ENCODE measurements at places on chromosomes 16 and 17. TPM values are rescaled to one million over a fixed set of nuclear protein-coding genes. Genes with fewer than 3 reads are reported as not detected.

DNA sequence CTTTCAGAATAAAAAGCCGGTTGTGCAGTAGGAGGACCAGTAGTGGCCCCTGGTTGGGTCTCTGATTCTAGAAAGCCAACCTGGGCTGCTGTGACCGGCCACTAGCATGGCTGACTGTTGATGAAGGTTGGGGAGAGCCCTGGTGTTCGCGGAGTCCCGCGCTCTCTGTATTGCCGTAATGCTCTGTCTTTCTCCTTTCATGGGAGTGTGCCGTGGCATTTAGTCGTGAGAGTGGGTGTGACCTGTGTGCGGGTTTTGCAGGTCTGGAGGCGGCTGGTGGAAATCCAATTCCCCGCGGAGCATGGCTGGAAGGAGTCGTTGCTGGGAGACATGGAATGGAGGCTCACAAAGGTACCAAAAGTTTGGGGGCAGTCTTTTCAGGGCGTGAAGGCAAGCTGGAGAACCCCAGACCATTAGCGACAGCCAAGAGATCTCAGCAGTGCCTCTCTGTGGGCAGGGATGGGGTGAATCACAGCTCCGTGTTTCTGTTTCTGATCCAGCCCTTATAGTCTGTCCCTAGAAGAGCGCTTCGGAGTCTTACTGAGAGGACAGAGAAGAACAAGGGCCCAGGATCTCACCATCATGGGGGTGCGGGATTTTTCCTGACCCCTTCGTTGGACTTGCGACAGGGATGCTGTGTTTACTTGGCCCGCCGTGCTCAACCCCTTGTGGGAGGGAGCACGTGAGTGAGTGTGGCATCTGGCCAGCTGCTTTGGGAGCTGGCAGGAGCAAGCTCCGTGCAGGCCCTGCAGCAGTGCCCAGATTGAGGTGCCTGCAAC, 56.5 kb downstream of the RNF213 start:
- H3K4me1 ChIP-seq: no peaks in the 10 kb centered on the region
- H3K4me3 ChIP-seq: no peak overlapping the region
- no peak overlapping the region for H3K27ac ChIP-seq
- H3K36me3 ChIP-seq: peaks cover 73% of the 10 kb centered on the region
- DNase-seq: peak; percentile 65

GRCh38 chr17:55588446-55589242, 77.4 kb upstream of the SMIM36 start:
- H3K36me3 ChIP-seq: no peaks in the 10 kb centered on the region
- no peak overlapping the region for H3K4me3 ChIP-seq
- no peaks in the 10 kb centered on the region for H3K4me1 ChIP-seq
- H3K27me3 ChIP-seq: no peaks in the 10 kb centered on the region
- no peak for DNase-seq
- no peak overlapping the region for H3K27ac ChIP-seq

DNA sequence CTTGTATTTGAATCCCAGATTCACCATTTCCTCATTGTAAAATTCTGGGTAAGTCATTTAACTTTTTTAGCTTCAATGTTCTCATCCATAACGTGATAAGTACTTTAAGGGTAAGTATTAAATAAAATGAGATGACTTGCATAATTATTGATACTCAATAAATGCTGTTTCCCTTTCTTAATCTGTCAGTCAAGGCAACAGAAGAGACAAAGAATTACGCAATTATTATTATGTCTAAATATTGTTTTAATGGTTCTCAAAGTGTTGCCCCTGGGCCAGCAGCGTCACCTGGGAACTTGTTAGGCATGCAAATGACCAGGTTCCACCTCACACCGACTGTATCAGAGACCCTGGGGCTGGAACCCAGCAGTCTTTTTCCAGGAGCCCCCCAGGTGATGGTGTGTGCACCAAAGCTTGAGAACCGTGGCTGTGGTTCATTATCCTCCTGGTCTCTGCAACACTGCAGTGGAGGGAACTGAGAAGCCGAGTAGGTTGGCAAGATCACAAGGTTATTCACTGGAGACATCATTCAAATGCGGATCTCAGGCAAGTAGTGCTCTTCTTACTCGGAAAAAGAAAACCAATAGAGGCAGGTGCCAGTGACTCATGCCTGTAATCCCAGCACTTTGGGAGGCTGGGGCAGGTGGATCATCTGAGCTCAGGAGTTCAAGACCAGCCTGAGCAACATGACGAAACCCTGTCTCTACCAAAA, 43.5 kb downstream of the LYRM9 start:
- H3K4me1 ChIP-seq: no peaks in the 10 kb centered on the region
- H3K27me3 ChIP-seq: no peaks in the 10 kb centered on the region

DNA sequence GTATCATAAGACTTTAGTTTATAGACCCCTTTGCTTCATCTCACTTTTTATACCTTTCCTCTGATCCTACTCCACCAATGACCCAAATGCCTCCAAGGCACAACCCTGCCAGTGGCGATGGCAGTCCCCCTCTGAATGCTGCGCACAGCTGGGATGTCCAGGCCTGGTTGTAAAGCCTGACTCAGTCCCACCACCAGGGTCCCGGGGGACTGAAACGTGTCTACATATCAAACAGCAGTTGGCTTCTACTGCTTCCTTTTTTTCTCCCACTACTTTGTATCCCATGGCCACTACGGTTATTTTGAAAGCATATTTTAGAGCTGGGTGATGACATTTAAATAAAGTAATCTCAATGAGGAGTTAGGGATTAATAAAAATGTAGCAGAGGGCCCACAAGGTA, 329.8 kb upstream of the PSMD7 start:
- no peaks in the 10 kb centered on the region for H3K4me1 ChIP-seq
- no peak overlapping the region for H3K27ac ChIP-seq
- H3K4me3 ChIP-seq: no peak overlapping the region
- no peak for DNase-seq
- no peaks in the 10 kb centered on the region for H3K36me3 ChIP-seq

DNA sequence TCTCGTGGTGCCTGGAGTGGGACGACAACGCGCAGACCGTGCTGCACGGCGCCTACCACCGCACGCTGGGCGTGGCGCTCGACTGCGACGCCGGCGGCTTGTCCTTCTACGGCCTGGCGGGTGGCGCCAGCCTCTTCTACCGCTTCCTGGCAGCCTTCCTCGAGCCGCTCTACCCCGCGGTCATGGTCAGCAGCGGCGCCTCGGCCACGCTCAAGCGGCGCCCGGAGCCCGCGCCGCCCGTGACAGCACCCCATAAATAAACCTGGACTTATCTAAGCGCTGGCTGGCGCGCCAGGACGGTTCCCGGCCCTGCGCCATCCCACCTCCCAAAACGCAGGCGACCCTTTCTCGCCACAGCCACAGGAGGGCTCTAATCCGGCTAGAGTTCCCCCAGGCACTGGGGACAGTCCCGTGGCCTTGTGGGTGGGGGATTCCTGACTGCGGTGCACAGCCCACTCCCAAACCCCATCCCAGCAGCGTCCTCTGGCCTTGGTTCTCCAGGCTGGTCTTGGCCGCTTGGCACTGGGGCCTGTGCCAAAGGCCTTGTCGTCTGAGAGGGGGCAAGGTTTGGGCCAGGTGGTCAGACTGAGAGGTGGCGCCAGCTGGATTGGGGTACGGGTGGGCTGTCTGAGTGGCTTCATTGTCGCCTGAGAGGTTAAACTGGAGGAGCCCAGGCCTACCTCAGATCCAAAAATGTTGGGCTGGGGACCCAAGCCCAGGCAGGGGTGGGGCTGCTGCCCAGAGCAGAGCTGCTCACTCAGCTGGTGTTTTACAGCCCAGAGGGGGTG, 10.1 kb upstream of the SLC16A5 start:
- H3K27ac ChIP-seq: peak overlapping the region; percentile 93
- peak overlapping the region; percentile 52 for H3K4me3 ChIP-seq
- DNase-seq: peak; percentile 84
- H3K36me3 ChIP-seq: no peaks in the 10 kb centered on the region
- H3K4me1 ChIP-seq: peaks cover 39% of the 10 kb centered on the region

DNA sequence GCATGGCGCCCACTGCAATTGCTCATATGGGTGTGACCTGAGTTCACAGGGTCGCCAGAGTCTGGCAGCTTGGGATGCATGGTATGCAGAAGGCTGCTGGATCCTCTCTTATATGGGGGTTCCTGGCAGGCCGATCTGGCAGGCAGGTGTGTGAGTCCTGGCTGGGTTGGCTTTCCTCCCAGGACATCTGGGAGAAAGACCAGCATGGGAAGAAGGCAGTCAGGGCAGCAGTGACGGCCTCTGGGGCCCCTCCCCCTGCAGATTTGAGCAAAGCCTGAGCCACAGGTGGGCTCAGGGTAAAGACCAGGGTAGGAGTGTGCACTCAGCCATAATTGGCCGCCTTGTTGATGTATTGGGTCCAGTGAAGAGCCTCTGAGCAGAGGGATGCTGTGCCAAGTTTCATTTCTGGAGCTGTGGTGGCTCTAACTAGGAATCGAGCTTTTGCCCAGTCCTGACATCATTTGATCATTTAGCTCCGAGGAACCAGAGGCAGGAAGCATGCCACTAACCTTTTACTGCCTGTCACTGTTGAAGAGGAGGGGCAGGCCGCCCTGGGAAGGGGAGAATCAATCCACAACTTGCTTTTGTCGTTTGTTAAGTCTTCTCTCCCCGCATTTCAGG, 174.3 kb downstream of the CCDC182 start:
- no peaks in the 10 kb centered on the region for H3K36me3 ChIP-seq
- H3K27ac ChIP-seq: peak overlapping the region; percentile 59
- H3K4me1 ChIP-seq: peaks cover 32% of the 10 kb centered on the region
- H3K4me3 ChIP-seq: no peak overlapping the region
- no peak for DNase-seq

GRCh38 chr17:29593591-29594518, 923 bp downstream of the ANKRD13B start:
- peak overlapping the region; percentile 56 for H3K27ac ChIP-seq
- H3K36me3 ChIP-seq: no peaks in the 10 kb centered on the region
- peaks cover 60% of the 10 kb centered on the region for H3K4me1 ChIP-seq
- no peaks in the 10 kb centered on the region for H3K27me3 ChIP-seq

DNA sequence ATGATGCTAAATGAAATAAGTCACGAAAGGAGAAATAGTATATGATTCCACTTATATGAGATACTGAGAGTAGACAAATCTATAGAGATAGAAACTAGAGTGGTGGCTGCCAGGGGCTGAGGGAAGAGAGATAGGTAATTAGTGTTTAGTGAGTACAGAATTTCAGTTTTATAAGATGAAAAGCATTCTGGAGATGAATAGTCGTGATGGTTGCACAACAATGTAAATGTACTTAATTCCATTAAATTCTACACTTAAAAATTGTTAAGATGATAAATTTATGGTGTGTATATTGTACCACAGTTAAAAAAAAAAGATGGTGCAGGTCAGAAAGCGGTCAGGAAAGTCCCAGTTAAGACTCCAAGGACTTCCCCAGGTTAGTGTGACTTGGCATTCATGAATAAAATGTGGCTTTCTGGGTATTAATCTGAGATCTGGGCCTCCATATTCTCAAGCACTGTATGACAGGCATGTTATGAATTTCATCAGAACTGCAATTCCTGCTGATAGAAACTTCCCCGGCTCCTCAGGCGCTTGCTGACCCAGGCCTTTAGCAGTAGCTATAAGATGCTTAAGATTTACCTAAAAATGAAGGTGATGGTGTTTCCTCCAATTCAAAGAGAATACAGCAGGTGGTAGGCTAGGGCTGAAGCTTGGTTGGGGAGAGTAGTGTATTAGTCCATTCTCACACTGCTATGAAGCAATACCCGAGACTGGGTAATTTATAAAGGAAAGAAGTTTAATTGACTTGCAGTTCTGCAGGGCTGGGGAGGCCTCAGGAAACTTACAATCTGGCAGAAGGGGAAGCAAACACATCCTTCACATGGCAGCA, 115.3 kb upstream of the SOX9 start:
- H3K27ac ChIP-seq: no peak overlapping the region
- H3K4me3 ChIP-seq: no peak overlapping the region
- no peaks in the 10 kb centered on the region for H3K4me1 ChIP-seq

DNA sequence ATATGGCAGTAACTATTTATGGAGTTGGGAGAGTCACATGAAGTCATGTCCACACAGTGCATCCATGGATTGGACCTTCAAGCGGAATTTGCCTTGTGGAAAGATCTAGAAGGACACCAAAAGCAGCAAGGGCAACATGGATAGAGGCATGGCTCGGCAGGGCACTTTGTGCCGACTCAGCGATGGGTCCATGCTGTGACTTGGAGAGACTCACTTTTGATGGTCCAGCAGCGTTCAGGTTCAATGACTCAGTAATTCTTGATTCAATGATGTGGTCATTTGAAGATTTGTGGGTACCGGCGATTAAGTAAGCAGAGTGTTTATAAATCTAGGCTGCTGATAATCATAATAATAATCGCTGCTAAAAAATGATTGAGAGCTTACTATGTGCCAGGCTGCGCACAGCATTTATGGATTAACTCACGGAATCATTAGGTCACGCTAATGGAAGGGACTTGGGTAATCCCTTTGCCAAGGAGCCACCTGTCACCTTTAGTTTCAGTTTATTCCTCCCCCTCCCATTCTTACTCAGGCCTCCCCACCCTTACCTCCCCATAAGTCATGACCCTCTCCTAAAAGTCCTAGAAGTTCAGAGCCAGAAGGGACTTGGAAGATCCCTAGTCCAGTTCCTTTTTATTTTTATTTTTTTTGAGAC, 127.5 kb upstream of the CRHR1 start:
- H3K27me3 ChIP-seq: no peaks in the 10 kb centered on the region
- no peak overlapping the region for H3K27ac ChIP-seq
- no peak for DNase-seq
- no peak overlapping the region for H3K4me3 ChIP-seq
- H3K4me1 ChIP-seq: no peaks in the 10 kb centered on the region

GRCh38 chr17:8152112-8152775, at the start of gene PER1:
Gene PER1, minus strand, starts transcription at chr17:8152404. Its CDS starts 1,698 bp downstream, at chr17:8150706.
- peaks cover 56% of the 10 kb centered on the region for H3K4me1 ChIP-seq
- no peaks in the 10 kb centered on the region for H3K27me3 ChIP-seq
- peaks cover 37% of the 10 kb centered on the region for H3K36me3 ChIP-seq
- H3K4me3 ChIP-seq: peak within 1 kb of the TSS; percentile 60
- peak within 1 kb of the TSS; percentile 98 for H3K27ac ChIP-seq
- DNase-seq: peak; percentile 99

DNA sequence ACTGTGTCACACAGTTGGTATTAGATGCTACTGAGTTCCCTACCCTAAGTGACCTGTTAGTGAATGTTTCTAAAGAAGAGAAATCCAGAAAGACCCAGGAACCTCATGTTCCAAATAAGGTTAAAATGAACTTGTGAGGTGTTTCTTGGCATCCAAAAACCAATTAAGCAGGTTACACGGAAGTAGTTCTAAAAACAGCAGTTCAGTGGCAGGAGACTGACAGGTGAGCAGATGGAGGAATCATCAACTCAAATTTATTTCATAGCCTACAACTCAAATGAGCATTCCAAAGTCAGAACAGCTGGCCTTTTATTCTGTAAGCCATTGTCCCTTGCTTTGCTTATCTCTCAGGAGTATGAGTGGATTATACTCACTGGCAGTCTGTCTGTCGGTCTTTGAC, 188.3 kb downstream of the IRX3 start:
- DNase-seq: no peak
- no peak overlapping the region for H3K4me3 ChIP-seq
- no peaks in the 10 kb centered on the region for H3K36me3 ChIP-seq
- H3K27ac ChIP-seq: no peak overlapping the region

DNA sequence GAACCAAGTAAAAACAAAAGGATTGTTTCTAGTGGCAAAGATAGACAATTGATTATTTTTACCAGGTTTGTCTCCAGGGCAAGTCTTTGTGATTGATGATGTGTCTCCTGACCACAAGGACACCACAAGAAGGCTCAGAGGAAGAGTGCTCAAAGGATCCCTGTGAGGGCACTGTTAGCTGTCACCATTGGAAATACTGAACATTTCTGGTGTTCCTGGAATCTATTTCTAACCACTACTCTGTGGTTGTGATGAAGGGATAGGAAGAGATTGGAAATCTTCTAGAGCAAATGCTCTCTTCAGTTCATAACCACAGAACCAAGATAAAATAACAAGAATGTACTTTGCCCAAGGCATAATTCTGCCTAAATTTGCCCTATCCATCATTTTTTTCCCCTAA, 15.3 kb downstream of the RNF43 start:
- DNase-seq: no peak
- no peak overlapping the region for H3K4me3 ChIP-seq
- H3K27ac ChIP-seq: no peak overlapping the region
- no peaks in the 10 kb centered on the region for H3K4me1 ChIP-seq

Gene APOH
- total RNA-seq: not detected

Gene SP6
- not detected for total RNA-seq

Gene ERBB2
- 58.9 TPM for total RNA-seq

Gene GALR2
- not detected for total RNA-seq
